ENCODE measurements at places on chromosomes 3 and 15.

GRCh38 chr3:7574435-7574834 is 713.5 kb downstream of the GRM7 start:
- no peak for DNase-seq

GRCh38 chr3:129503471-129504291 is 24.8 kb upstream of the RHO start:
- DNase-seq, result no peak

- DNase-seq, result no peak
Observed at GRCh38 chr15:67917037-67917436, 77.2 kb upstream of the RNU6-1 start.

- no peak for DNase-seq
Observed at GRCh38 chr3:99413504-99413903, 224.9 kb upstream of the COL8A1 start.

DNA sequence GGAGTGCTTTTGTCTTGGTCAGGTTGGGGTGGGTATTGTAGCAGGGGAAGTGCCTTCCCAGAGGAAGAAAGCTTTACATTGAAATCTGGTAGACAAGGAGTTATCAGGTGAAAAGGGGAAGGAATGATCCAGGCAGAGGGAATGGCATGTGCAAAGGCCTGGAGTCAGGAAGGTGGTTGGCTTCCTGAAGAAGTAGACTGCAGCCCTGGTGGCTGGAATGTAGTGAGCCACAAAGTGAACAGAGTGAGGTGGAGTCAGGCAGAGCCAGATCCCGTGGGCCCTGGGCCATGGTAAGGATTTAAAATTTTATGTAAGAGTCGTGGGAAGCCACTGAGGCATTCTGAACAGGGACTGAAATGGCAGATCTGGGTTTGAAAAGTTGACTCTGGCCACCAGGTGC is 58.3 kb downstream of the RAB11A start:
- no peak for DNase-seq

DNA sequence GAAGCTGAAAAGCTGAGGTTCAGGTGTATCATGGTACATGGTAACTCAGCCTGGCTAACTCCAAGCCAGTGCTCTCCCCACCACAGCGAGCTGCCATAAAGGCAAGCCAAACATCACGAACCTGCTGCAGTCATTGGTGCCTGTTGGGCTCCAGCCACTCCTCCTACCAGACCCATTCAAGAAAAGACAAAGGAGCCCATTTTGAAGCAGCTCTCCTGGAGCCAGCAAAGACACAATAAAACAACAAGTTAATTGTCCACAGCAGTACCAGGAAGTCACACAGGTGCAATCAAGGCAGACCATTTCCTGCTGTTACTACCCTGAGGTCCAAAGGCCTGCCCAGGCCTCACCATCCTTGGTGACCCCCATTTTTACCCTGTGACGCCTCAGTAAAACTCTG is 77.6 kb downstream of the DAPK2 start:
- no peak for DNase-seq

DNA sequence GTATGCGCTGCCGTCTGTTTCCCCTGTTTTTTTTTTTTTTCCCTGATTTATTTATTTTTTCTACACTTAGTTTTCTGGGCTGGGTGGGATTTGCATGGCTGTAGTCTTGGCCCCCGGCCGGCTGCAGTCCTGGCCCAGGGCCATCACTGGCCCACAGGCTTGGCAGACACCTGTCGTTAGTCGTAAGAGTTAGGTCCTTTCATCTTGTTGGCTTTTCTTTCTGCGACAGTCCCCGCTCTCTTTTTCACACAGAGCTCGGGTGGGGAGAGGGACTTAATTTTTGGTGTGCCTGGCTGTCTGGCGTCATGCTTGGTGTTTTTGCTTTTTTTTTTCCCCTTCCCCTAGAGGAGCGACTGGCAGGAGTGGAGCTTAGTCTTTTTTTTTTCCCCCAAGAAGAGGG is 183.4 kb downstream of the KLF13 start:
- DNase-seq, result no peak

- DNase-seq, result no peak
Observed at GRCh38 chr15:48393645-48394506, 62.6 kb downstream of the DUT start.

- peak; percentile 91 for DNase-seq
Observed at GRCh38 chr3:183555541-183556081, at the start of gene KLHL6. KLHL6 (minus strand) TSS chr3:183555706; CDS start chr3:183555653, 53 bp downstream.

- no peak for DNase-seq
Observed at GRCh38 chr15:25735550-25736384, 127.4 kb downstream of the ATP10A start.

DNA sequence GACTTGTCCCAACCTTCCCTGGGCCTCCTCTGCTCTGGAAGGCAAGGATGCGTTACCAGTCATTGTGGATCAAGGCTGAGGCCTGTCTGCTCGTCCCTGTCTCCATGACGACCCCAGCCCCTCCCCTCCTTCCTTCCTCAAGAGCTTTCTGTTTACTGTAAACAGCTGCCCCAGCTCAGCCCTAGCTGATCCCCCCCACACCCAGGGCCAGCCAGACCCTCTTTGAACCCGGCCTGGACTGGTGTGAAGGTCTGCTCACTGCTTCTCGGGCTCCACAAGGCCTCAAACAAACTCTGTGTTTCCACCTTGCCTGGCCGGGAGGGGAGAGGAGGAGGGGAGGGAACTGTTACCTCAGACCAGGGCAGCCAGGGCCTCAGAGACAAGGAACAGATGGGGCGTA is 16.9 kb downstream of the VPS18 start:
- no peak for DNase-seq

DNA sequence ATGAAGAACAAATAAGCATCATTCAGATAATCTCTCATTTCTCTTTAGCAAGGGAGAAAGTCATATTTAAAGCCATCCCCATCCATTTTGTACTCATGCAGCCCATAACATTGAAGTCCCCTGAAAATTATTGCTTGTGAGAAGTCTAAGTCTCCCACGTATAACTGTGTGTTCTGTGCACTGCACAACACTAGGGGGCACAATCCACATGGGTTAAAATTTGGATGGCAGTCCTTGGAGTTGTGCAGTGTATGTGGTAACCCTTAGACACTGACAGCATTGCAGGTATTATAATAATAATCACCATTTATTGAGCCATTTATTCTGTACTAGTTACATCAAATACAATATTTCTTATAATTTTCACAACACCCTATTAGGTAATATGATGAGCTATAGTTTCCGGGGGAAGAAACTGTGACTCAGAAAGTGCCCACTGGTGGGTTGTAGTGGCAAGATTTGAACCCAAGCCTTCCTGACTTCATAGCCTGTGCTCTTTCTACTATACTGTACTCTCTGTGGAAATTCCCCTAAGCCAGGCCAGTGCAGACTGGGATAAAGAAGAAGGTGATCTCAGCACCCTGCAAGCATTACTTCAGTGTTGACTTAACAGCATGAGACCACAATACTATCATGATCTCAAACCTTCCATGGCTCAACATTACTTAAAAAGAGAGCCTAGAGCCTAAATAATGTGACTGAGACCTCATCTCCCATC is 15.7 kb downstream of the KCNAB1 start:
- no peak for DNase-seq

DNA sequence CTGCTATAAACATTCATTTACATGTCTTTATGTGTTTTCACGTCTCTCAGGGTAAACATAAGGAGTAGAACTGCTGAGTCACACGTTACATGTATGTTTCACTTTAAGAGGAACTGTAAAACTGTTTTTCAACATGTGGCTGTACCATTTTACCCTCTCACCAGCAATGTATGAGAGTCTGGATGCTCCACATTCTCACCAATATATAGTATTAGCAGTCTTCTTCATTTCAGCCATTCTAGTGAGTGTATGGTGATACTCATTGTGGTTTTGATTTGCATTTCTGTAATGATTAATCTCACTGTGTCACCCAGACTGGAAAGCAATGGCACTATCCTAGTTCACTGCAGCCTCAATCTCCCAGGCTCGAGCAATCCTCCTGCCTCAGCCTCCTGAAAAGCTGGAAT is 37.1 kb downstream of the PHC3 start:
- DNase-seq, result no peak

DNA sequence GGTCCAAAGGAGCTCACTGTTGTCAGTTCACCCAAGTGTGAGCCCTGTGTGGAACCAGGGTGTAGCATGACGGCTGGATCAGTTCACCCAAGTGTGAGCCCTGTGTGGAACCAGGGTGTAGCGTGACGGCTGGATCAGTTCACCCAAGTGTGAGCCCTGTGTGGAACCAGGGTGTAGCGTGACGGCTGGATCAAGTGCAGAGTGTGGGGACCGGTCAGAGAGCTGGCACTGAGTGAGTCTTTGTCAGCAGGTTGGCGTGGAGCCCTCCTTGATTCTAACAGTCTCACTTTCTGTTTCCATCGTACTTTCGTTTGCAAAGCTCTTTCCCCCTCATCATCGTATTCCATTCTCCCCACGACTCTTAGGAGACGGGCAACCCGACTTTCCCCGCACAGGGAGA is 57.9 kb upstream of the DLG1 start:
- DNase-seq, result no peak

- DNase-seq, result no peak
Observed at GRCh38 chr3:181901626-181902025, 189.9 kb downstream of the SOX2 start.

DNA sequence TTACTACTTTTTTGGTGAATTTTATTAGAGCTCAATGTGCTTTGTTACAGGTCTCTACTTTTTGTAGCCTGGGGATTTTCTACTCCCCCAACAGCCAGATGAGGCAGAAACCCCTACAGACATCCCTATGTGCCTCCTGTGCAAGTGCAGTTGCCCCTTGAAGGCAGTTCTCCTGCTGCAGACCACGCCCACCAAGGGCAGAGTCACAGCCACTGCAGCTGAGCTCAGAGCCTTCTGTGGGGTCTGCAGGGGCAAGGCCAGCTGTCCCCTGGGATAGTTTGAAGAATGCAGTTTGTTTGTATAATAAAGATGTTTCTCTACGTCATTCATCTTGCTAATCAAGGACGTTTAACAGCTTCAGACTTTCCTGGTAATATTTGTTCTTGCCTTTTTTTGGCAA is 76.8 kb downstream of the NPAP1 start:
- no peak for DNase-seq

DNA sequence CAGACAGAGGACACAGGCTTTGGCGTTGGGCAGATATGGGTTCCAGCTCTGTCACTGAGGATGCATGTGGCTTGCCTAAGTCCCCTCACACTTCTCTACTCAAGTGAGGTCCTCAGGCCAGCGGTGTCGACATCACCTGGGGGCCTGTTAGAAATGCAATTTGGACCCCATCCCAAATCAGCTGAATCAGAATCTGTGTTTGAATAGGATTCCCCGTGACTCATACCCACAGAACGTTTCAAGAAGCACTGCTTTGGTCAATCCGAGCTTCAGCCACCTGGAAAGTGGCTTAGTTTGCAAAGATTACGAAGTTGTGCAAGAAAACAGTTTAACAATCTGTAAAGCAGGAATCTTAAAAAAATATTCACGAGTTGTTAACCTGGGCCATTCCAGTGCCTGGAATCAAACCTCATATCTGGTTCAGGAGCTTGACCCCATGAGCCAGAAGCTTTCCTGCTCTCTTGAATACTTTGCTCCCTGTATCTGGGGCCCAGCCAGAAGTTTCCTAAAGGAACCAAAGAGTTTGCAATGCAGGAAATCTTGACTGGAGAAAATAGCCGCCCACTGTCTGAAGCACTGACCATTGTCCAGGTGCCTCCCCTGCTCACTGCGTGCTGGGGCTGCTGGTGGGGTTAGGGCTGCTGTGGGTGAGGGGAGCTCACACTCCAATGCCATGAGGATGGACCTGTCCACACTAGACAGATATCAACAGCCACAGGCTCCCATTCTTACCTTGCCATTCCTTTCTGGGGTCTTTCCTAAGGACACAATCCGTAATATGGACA is 208.5 kb upstream of the LINGO1 start:
- no peak for DNase-seq

DNA sequence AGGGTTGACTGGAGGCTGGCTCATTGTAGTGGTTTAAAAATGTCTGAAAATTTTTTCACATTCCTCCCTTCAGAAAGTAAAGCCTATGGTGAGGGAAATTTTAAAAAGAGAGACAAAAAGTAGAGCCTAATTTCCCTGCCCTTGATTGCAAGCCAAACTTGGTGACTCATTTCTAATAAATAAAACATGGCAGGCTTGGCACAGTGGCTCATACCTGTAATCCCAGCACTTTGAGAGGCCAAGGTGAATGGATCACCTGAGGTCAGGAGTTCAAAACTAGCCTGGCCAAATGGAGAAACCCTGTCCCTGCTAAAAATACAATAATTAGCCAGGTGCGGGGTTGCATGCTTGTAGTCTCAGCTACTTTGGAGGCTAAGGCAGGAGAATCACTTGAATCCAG is 18.9 kb upstream of the ARRDC4 start:
- no peak for DNase-seq

- no peak for DNase-seq
Observed at GRCh38 chr3:124174476-124174875, 182.6 kb upstream of the ROPN1 start.

- DNase-seq, result no peak
Observed at GRCh38 chr3:130601442-130601971, 84.5 kb downstream of the COL6A6 start.

DNA sequence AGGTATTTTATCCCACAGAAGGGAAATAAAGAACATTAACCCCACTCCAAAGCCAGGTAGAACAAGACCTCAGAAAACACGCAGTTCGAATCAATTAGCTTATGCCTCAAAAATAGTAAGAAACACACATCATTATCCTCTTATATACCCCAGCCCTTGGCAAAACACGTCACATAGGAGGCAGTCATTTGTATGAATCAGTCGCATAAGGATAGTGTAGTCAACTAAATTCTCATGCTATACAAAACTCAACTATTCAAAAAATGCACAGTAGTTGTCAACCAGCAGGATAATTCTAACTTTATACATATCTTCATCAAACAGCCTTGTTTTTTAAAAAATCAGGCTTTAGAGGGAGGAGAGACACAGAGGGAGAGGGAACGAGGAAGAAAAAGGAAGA is 298.4 kb downstream of the FOXP1 start:
- DNase-seq, result no peak

DNA sequence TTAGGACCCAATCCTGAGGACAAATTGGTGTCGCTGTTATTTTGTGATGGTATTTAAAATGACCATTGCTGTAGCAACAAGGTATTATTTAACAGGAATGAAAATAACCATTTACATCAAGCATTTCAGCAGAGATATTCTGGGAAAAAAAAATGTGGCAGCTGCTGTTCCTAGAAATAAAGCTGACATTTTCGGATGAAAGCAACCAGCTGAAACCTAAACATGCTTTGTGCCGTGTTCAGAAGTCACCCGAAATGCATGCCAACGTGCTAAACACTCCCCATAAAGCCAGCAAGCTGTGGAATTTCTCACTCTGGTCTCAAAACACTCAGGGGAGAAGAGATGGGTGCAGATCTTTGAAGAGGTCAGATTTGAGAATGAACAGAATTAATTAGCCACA is 31.5 kb upstream of the TAFA4 start:
- DNase-seq, result no peak

GRCh38 chr3:9157651-9158362 is 91.6 kb downstream of the SRGAP3 start:
- DNase-seq, result no peak

DNA sequence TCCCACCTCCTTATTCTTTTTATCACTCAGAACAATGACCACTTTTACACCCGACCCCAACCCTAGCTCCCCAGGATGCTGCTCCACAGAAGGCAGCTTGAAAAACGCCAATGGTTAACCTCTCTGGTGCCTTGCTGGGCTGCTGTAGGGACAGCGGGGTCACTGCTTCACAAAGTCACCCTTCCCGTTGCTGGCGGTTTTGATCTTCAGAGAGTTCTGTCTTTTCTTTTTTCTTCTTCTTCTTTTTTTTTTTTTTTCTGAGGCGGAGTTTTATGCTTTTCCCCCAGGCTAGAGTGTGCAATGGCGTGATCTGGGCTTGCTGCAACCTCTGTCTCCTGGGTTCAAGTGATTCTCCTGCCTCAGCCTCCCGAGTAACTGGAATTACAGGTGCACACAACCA is 20.7 kb downstream of the CEP19 start:
- DNase-seq, result no peak

- DNase-seq, result no peak
Observed at GRCh38 chr3:197343656-197344408, 45.4 kb upstream of the DLG1 start.
